ELF-1 (cell line): ENCODE measurements at places on chromosomes 3 and 15.

GRCh38 chr3:52259035-52259434, 13.5 kb downstream of the PPM1M start:
- DNase-seq, result no peak

GRCh38 chr3:41200669-41201021, 1.3 kb downstream of the CTNNB1 start:
- DNase-seq, result peak; percentile 35

DNA sequence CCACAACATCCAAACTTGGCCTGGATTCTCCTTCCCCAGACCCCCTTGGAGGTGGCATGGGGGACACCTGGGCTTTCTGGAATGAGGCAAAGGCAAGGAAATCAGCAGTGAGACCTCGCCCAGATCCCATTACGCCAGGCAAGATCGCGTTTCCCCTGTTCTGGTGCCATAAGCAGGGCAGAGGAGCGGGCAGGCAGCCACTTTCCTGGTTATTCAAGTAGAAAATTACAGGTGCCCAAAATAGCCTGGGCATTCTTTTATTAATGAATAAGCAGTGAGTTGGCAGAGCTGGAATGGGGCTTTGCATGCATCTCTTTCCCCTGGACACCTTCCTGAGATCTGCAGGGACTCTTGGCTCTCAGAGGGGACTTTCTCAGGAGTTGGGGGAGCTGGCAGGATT, 31.5 kb upstream of the FAM107A start:
- DNase-seq, result no peak

DNA sequence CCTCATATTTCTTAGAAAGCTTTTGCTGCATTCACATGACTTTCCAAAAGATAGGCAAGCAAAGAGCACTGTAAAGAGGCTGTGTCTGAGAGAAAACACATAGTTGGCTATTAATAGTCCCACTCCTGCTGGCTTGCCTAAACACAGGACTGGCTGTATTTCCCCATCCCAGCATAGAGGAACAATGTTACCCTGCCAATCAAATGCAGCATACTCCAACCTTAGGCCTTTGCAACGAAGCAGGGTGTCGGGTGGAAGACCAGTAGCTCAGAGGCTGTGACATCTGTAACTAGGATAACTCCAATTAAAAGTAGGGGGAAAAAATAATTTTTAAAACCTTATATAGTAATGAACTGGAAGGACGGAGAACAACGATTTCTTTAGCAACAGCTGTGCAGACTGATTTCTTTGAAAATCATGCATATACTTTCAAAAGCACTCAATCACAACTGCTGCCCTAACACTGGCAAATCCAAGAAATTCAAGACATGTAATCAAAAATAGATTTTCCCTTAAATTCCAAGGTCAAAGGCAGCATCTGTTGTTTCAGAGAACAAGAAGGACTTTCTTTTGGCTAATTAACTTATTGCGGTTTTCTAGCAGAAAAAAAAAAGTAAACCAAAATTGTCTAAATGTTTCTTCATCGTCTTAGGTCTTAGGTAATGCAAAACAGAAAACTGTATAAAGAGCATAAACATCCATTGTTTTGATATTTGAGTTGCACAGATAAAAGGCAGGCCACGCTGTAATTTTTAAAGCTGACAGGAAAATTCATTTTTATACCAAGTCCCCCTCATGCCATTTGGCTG, 139.3 kb downstream of the TNIK start:
- no peak for DNase-seq

- DNase-seq, result no peak
Observed at GRCh38 chr3:197802779-197803459, 11.9 kb downstream of the LRCH3 start.

DNA sequence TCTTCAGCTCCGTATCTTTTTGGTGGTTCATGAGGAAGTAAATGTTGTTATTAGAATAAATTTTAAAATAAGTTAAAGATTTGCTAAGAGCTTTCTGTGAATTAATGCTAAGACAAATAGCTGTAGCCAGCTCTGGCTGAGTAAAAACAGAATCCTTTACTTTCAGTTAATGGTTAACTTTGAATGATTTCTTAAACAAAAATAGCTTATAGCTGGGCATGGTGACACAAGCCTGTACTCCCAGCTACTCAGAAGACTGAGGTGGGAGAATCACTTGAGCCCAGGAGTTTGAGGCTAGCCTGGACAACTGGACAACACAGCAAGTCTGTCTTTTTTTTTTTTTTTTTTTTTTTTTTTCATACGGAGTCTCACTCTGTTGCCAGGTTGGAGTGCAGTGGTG, 25.0 kb downstream of the TCAIM start:
- no peak for DNase-seq

DNA sequence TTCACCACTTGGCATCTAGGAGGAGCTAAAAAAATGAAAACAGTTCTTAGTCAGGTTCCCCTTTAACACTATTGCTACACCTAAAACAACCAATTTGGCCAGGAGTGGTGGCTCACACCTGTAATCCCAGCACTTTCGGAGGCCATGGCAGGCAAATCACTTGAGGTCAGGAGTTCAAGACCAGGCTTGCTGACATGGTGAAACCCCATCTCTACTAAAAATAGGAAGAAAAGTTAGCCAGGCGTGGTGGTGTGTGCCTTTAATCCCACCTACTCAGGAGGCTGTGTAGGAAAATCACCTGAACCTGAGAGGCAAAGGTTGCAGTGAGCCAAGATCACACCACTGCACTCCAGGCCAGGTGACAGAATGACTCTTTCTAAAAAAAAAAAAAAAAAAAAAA, 124.1 kb downstream of the DGKG start:
- no peak for DNase-seq

DNA sequence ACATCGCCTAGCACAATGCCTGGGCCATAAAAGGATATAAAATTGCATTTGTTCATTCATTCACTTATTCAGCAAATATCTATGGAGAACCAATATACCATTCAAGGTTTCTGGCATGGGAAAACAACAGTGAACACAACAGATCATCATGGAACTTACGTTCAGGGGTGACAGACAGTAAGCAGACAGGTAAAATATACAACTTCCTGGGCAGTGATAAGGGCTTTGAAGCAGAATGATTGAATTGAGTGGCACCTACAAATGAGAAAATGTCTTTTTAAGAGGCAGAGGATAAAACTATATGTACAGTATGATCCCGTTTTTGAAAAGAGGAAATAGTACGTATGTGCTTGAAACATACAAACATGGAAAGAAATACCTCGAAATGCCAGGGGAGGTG, 39.2 kb downstream of the CMTM7 start:
- DNase-seq, result no peak

GRCh38 chr3:15711281-15711680, 86.5 kb downstream of the ANKRD28 start:
- DNase-seq, result no peak

GRCh38 chr3:112297714-112298113, 3.7 kb upstream of the SLC9C1 start:
- DNase-seq, result no peak

DNA sequence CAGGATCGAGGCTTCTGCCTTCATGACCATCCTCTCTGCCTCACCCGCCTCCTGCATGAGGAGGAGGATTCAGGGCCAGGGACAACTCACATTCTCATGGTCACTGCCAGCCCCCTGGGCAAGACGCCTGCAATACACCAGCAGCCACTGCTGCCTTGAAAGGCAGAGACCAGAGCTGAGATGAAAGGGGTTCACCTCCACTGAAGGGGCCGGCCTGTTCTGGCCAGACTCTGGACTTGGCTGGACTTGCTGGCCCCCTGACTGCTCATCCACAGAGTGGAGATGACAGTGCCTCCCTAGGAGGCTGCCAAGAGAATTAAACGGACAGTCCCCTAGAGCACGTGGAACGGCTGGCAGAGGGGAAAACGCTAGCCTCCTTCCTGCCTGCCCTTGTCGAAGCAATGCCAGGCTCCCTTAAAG, 35.2 kb downstream of the MGLL start:
- DNase-seq, result no peak

DNA sequence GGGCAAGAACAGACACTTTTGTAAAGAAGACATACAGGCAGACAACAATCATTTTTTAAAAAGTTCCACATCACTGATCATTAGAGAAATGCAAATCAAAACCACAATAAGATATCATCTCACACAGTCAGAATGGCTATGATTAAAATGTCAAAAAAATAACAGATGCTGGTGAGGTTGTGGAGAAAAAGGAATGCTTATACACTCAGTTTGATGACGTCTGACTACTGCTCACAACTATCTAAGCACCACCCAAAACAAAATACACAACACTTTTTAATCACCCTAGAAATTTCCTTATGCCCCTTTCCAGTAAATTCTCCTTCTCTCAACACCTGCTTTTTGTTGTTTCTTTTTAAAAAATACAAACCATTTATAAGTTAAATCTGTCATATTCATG, 228.8 kb downstream of the ISL2 start:
- DNase-seq, result no peak

GRCh38 chr3:115768661-115769060, 145.4 kb downstream of the GAP43 start:
- no peak for DNase-seq

DNA sequence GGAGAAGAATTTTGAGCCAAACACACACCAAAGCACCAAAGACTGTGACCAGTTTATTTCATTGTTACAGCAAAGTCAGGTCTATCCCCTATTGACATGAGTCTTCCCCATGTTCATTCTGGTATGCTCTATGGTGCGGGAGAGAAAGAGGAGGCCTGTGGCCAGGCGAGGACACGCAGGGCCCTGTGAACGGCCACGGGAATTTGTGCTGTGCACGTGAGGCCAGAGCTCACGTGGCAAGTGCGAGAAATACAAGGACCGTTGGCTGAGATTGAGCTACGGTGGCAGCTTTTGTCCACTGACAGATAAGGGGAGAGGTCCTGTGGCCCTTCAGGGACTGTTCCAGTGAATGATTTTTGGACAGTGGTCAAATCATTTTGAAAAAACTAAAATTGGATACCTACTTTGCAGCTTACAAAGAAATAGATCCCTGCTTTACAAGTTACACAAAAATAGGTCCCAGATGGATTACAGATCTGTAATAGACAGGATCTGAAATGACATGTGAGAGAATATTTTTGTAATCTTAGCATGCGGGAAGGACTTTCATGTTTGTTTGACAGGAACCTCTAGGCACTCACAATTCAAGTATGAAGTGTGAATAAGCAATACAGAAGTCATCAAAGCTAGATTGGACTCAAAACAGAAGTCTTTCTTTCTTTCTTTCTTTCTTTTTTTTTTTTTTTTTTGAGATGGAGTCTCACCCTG, 9.2 kb downstream of the ZSCAN2 start:
- DNase-seq, result no peak

DNA sequence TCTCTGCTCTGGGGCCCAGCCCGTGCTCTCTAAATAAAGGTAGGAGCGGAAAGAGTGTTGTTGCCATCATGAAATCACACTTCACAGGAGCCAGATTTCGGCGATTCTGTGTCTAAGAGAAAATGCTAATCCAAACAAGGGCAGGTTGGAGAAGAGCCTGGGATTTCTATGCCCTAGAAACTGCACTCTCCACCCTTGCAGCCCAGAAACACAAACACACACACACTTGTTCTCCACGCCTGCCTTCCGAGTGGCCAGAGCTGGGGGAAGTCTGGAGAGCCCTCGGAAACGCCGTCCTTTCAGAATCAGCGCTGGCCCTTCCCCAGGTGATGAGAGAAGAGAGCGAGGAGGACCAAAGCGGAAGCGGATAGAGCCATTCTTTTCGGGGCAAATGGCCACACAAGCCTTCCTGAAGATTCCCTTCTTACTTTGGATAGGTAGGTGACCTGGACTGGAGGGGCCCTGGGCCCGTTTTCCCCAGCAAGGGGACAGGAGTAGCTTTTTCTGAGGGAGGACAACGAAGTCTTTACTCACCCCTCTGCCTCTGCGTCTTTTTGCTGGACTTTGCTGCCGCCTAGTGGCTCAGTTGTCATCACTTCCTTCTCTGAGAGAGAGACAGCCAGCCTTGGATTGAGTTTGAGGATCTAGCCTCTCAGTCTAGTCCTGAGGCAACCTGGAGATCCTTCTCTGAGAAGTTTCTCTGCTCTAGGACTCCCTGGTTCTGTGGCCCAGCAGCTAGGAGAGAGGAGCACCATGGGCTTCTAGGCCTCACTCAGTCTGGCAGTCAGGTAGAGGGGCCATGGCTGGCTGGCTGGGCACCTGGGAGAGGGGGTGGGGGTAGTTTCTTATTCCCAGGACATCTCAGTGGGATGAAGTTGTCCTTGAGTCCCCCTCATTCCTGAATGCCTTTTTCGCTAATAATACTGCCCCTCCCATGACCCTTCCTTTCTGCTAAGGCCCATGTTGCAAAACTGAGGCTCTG, 37.7 kb downstream of the SENP8 start:
- DNase-seq, result peak; percentile 91

DNA sequence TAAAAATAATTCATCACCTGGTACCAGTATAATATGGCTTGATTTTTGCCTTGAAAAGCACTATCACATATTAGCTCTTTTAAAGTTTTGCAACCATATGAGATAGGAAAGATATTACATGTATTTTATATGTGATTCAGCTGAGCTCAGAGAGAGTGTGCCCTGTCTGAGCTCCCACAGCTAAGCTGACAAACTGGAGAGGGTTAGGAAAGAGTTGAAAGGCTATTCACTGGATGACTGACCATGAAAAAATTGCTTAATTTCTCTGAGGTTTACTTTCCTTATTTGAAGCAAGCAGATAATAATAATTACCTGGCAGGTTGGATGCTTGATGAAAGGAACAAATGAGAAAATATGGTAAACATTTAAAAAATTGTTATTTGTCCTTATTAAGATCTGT, 97.4 kb upstream of the CCDC80 start:
- DNase-seq, result no peak

GRCh38 chr3:12816521-12817342, 20.3 kb downstream of the CAND2 start:
- DNase-seq, result no peak

- no peak for DNase-seq
Observed at GRCh38 chr3:162521669-162522068, 1025.1 kb downstream of the OTOL1 start.

GRCh38 chr3:117129516-117129915, 419.9 kb downstream of the TUSC7 start:
- DNase-seq, result no peak

- no peak for DNase-seq
Observed at GRCh38 chr3:60579734-60580133, 671.5 kb downstream of the FHIT start.
